Sciatic nerve (tissue), 2 donors: ENCODE measurements at places on chromosomes 1 and 21. TPM values are rescaled to one million over a fixed set of nuclear protein-coding genes. Genes with fewer than 3 reads are reported as not detected.

SPRR2G gene
- total RNA-seq, result not detected

ZC3H12A gene
- total RNA-seq, result 5.8 TPM

PTPN7 gene
- 2.5 TPM for total RNA-seq

SLAMF8 gene
- 3.3 TPM for total RNA-seq

GADD45A gene
- total RNA-seq, result 34.6 TPM

C1QTNF12 gene
- 3.5 TPM for total RNA-seq

SIKE1 gene
- 35.4 TPM for total RNA-seq

XKR8 gene
- total RNA-seq, result 5.0 TPM

PLA2G2A gene
- 494 TPM for total RNA-seq

PTCH2 gene
- 31.2 TPM for total RNA-seq

TAF12 gene
- total RNA-seq, result 17.7 TPM
